ENCODE measurements at places on chromosomes 7 and 10.

DNA sequence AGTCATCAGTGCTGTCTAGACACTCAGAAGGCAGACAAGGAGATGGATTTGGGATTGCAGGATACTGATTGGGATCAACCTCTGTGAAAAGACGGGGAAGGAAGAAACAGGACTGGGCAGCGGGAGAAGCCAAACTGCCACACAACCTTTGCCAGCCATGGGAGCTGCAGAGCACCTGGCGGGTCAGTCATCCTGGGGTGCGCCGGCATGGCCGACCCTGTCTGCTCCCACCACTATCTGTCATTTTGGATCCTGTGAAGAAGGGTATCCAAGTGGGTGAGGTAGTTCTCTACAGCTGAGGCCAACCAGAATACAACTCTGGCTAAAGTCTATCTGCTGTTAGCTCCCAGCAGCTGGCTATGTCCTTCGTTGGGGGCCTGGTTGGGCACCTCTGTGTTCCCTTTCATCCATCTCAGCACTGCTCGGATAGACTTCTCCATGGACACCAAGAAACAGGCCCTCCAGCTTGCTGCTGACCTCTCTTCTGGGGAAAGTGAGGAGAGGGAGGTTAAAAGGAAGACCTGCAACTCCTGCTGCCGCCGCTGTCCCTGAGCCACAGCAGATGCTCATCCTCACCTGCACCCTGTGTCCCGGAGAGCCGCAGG is 11.7 kb upstream of the RBM17 start:
- DNase-seq = no peak

DNA sequence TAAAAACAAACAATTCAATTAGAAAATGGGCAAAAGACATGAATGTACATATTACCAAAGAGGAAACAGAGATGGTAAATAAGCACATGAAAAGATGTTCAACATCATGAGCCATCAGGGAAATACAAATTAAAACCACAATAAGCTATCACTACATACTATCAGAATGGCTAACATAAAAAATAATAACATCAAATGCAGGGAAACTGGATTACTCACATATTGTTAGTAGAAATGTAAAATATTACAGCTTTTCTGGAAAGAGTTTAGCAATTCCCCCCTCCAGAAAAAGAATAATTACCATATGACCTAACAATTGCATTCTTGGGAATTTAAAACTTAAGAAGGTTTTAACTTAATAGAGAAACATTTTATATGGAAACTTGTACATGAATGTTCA is 232.9 kb upstream of the MTPN start:
- no peak for DNase-seq

- DNase-seq = no peak
Measured at GRCh38 chr10:59036311-59037017, 140.0 kb upstream of the PHYHIPL start.

DNA sequence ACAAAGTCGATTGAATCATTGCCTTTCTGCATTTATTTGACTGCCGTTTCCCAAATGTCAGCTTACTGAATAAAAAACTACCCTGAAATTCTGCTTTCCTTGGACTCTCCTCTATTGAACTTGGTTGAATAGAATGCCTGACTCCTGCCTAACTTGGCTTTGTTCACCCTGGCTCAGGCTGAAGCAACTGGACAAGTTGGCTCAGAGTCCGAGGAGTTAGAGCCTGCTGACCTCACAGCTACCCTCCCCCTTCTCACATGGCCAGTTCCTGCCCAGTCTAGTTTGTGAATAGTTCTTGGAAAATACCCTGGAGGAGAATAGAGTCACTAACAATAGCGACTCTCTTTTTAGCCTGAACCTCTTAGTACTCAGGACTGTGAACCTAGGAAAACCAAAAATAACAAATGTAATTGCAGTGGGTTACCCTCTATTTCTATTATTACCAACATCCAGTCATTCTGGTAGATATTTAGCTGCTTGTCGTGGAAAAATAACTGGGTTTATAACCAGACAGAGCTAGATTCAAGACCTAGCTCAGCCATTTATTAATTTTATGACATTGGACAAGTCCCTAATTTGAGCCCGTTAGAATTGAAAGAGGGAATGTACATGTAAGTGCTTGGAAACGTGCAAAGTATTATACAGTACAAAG is 17.3 kb upstream of the NRBF2 start:
- DNase-seq = peak; percentile 90

GRCh38 chr7:34207810-34208209 is 302.5 kb downstream of the BMPER start:
- DNase-seq = peak; percentile 42

- DNase-seq = no peak
Measured at GRCh38 chr7:80536426-80536825, 24.6 kb upstream of the GNAT3 start.

- peak; percentile 76 for DNase-seq
Measured at GRCh38 chr10:13074563-13075451, 25.2 kb upstream of the OPTN start.

DNA sequence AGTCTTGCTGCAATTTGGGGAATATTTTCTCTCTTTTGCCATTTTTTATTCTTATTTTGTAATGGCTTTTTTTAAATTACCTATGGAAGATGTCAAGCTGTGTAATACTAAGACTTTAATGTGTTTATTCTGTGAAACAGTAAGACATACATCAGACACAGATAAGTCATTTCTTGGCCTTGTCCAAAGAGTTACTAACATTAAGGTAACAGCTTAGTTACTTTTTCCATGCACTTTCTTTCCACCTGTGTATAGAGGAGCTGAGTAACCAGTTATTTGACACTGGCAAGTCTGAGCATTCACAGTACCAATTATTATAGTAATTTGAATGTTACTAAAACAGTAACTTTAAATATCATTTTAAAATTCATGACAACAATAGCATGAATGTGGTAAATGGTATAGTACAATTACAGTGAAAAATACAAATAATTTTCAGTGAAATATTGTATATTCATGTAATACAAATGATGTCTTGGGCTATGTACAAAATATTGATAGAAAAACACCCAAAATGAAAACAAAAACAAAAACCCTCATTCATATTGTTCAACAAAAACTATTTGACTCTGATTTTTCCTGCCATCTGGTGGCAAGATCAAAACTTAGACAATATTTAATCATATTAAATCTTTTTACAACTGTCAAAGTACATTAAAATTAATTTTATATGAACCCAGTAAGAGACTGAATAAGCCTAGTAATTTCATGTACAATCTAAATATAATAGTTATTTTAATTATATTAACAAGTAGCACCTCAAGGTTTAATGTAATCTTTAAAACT is 259.8 kb upstream of the SEMA3A start:
- DNase-seq = no peak

GRCh38 chr10:48683868-48684267 is 805 bp upstream of the WDFY4 start:
- DNase-seq = no peak

DNA sequence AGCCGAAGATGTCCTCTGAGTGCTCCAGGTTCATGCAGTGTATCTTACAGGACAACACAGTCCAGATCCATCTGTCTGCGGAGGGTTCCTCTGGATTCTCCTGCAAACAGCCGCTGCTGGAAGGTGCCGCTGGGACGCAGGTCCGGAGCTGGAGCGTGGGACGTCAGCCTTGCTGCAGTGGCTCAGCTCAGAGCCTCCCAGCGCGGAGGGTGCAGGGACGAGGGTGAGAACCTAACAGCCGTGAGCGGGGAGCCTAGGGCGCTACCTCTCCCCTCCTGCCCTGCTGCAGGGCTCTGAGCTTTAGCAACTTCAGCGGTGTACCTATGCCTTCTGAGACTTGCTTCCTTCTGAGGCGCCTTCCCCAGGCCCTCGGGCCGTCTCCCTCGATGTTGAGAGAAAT is 137.6 kb upstream of the TMEM72 start:
- no peak for DNase-seq

GRCh38 chr7:99625321-99625720 is 8.6 kb downstream of the ZSCAN25 start:
- DNase-seq = no peak

DNA sequence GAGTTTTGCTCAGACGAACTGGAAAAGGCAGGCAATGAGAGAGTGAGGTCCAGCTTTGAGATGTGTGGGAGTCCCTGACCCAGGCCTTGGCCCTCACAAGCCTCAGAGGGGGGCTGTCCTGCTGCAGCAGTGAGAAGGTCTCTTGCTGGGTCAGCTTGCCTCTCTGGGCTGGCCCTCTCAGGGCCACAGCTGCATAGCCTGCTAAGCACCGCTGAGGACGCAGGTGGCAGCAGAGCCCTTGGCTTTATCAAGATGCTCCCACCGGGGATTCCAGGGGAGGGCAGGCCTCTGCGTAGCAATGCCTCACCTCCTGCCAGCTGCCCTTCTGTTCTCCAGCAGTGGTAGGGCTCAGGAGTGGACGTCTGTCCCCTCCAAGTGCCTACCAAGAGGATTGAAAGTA is 128.7 kb downstream of the COBL start:
- DNase-seq = no peak

GRCh38 chr7:197413-198335 is 5.3 kb downstream of the FAM20C start:
- DNase-seq = no peak

DNA sequence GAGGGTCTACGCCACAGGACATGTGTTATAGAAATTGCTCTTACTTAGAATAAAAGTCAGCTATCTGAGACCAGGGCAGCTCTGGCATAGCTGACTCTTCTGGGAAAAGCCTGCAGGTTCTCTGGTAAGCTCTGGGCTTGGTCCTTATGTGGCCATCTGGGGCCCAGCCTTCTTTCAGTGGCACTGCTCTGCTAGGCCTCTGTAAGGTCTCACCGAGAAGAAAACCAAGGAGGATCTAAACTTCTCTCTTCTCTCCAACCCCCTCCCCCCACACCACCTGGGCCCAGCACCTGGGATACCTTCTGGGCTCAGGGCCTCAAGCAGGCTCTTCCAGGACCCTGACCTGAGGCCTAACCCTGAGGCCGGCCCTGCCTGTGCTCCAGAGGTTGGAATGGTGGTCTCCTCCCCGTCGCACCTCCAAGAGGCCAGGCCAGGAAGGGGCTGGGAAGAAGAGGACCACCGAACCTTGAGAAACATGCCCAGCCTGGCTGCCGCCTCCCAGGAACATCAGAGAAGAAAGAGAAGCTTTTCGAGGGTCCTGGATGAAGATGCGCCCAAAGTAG is 323.6 kb downstream of the GFRA1 start:
- DNase-seq = no peak

DNA sequence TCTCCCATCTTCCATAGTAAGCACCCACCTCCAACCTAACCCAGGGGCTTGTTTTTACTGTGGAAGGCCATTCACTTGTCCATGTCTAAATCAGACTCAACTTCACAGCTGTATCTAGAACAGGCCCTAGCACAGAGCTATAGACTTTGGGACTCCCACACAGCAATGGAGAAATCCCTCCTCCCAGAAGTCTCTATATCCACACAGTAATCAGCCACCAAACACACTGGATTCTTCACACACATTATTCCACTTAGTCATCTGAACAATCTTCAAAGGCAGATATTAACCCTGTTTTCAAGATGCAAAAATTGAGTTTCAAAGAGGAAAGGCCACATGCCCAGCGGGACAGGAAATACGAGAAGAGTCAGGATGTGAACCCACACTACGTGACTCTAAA is 81.8 kb downstream of the MALSU1 start:
- DNase-seq = peak; percentile 25

DNA sequence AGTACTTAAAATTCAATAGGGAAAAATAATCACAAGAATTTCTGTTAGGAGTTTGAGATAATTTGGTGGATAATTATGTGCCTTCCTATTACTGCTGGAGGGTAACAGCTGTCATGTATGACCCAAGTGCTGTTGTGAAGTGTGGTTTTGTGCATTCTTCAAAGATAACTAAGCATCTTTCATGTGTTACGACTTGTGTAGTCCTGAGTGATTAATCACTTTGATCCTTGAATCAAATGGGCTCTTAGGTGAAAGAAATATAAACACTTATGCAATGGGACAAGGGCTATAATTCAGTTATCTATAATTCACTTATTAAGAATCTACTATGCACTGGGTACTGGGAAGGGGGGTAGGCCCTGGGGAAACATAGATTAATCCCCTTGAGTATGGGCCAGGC is 89.0 kb downstream of the CH25H start:
- DNase-seq = peak; percentile 94

- DNase-seq = no peak
Measured at GRCh38 chr10:16909961-16910792, 93.0 kb upstream of the RSU1 start.

DNA sequence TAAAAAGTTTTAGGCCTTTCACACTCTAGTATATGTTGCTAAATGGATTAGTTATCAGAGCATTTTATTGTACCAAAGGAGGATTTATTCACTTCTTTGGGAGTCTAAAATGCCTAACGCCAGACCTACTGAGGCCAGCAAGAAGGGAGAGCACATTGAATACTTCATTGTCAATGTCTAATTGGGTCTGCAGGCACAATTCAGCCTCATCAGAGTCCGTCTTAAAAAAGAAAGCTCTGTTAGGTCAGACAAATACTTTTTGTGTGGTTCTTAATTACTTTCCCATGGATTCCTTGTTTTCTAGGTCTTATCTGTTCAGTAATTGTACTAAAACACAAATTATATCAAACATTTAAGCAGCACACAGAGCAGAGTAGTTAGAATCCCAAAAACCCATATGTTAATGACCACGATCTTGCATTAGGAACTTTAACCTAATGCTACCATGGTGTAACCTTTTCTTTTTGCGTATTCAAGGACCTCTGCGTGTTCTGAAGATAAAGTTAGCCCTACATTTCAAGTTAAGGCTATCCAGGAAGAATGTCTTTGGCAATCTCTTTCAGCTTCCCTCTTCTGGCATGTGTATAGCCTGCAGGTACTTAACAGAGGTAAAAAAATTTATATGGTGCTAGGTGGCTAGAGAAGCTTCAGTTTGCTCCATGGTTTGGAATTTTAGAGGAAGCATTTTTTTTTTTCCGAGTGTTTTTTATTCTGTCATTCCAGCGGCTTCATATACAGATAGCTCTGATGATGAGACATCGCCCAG is 45.7 kb upstream of the STRIP2 start:
- DNase-seq = no peak

DNA sequence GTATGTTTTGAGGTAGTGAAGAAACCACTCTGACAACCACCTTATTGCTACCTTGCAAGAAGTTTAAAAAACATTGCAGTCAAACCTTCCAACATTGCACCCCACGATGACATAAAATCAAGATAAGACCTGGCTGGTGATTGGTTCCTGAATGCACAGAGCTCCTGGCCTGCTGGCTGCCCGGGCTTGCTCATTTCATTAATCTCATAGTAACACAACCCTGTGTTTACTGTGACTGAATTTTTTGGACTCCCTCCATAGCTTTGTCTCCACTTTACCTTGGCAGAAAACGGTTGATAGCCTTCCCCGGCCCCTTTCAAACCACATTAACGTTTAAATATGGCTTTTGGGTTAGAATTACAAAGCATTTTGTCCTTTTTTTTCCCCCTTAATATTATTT is 27.5 kb downstream of the VWA2 start:
- peak; percentile 85 for DNase-seq

DNA sequence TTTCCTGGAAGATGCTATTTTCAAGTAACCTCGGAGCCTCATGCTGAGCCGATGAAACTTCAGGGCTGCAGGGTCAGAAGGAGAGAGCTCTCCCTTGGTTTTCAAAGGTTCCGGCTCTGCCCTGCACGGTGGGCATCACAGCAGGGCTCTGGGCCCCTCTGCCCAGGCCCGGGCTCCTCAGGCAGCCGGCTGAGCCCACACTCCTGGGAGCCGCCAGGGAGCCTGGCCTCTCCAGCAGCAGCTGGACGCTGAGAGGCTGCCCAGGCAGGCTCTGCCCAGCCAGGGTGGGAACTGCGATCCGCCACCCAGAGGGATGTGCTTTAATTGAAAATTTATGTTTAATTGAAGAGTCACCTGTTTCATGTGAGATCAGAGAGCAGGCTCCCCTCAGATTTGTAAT is 97.5 kb upstream of the MGMT start:
- no peak for DNase-seq

All from epithelial cell of esophagus (primary cell).